ENCODE measurements at places on chromosomes 16 and 17. TPM values are rescaled to one million over a fixed set of nuclear protein-coding genes. Genes with fewer than 3 reads are reported as not detected.
A peak's percentile ranks its signal among the peaks of the same experiment; 100 is the strongest.

DNA sequence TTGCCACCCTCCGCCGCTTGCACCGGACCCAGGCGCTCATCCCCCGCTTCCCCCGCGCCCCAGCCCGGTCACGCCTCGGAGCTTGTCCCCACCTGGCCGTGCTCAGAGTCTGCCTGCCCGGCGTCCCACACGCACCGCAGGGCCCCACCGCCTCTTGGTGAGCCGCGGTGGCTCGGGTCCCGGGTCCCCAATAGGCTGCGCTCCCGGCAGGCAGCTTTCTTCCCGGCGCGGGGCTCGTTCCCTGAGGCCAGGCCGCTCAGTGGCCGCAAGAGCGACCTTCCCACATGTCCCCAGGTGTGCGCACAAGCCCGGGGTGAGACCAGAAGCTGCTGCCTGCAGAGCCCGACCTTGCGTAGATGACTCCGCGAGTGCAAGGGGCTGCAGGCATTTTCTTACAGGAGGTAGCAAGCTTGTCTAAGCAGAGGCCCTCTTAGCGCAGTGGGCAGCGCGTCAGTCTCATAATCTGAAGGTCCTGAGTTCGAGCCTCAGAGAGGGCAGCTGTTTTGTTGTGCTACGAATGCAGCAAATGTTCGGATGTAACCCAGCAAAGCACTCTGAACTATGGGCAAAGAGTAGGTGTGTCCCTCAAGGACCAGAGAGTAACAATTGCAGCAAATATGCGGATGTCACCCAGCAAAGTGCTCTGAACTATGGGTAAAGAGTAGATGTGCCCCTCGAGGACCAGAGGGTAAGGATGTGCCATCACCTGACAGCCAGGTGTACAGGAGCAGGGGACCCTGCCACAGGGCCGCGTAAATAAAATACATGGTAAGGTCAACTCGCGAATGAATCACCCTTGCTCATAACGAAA, 15.6 kb downstream of the TLE7 start:
- no peak for DNase-seq

DNA sequence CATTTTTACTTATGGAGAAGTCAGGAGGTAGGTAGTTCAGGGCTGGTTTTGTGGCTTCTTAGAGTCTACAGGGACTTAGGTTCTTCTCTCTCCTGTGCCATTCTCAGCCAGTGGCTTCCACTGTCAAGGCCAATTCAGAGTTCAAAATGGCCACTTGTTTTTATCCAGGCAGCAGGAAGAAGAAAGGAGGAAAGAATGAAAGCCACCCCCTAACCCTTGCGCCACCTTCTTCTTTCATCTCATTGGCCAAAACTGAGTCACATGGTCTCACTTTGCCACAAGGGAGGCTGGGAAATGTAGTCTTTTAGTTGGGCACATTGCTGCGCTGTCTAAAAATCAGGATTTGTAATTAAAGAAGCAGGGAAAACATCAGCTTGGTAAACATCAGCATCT, 60.8 kb upstream of the MED9 start:
- DNase-seq = peak; percentile 86

GRCh38 chr17:64128787-64129514, 993 bp downstream of the ERN1 start:
- no peak for DNase-seq

The DNAI2 gene
- not detected for total RNA-seq

GRCh38 chr17:30961209-30962188, 9.3 kb upstream of the RNF135 start:
- DNase-seq = no peak

The SLC22A31 gene
- total RNA-seq = not detected

DNA sequence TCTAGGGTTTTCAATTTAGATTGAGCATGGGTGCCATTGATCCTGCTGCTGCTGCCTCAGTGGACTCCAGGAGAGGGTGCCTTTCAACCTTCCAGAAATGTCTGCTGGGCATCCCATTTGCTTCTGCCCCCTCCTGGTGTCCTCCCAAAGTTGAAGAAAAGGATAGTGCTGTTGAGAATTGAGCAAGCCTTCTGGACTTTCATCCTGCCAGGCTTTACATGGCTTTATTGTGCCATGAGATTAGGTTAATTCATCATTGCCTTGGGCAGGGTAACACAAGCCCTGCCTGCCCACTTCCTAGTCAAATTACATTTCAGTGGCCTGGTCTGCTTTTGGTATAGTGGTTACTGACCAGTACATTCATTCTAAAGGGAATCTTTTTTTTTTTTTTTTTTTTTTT, 17.9 kb upstream of the TANGO6 start:
- no peak for DNase-seq

The SYCE1L gene
- 0.68 TPM for total RNA-seq

GRCh38 chr16:27366687-27367460, 35.1 kb upstream of the IL21R start:
- DNase-seq = no peak

The CDH3 gene
- total RNA-seq = not detected

DNA sequence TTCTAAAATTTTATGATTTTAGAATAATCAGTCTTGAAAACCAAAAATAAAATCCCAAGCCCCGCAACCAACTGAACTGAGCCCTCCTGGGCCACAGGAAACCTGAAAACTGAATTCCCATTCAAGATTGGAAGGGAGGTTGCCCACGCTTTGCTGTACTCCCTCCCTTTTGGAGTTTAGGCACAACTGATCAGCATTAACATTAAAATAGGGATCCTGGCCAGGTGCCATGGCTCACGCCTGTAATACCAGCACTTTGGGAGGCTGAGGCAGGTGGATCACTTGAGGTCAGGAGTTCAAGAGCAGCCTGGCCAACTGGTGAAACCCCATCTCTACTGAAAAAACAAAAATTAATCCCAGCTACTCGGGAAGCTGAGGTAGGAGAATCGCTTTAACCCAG, 52.7 kb upstream of the NETO2 start:
- DNase-seq = no peak

DNA sequence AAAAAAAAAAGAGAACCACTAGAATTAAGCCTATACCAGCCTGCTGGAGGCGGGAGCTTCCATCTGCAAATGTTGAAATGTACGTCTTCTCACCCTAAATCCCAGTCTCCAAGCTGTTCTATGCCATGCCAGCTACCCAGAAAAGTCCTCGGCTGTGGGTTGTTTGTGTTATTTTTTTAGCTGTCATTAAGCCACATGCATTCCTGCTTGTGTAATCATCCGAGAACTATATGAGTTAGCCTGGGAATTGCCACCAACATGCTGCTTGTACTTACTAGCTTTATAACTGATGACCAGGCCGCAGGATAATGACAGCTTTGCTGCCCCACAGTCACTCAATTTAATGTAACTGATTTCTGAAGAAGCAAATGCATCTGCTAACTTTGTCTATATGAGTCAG, 313.9 kb upstream of the SALL1 start:
- peak; percentile 91 for DNase-seq

The HID1 gene
- total RNA-seq = not detected

DNA sequence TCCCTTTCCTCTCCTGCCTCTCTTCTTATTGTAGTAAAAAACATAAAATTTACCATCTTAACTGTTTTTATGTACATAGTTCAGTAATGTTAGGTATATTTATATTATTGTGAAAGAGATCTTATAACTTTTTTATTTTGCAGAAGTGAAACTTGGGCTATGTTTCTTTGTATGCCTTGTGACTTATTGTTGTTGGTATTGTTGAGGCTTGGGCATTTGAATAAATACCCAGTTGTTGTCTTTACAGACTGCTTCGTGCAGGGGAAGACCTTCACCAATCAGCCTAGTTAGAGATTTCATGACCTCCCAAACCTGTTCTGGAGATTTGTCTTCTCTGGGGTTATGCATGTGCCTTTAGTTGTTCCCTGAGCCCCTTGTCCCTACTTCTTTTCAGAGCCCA, 31.9 kb downstream of the REXO5 start:
- no peak for DNase-seq

- DNase-seq = no peak
Measured at GRCh38 chr17:56173026-56173425, 19.8 kb downstream of the ANKFN1 start.

DNA sequence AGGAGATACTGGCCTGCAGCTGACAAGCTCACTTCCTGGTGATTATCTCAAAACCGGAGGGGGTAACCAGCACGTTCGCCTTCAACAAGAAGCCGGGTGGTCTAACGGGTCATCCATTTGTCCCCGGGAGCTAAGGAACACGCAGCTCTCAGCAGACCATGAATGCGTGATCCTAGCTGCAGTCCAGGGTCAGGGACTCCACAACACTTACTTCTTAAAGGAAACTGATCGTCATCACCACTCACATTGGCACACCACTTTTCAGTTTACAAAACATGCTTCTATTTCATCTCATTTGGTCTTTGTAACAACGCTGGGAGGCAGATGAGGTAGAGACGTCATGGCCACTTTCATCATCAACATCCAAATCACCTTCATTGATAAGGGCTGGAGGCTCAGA, 25.2 kb downstream of the COTL1 start:
- no peak for DNase-seq

The TBC1D28 gene
- total RNA-seq = not detected

The ZNF598 gene
- total RNA-seq = 10.4 TPM

The GPR139 gene
- total RNA-seq = not detected

Data from H4 (cell line).